A549 treated with ZK216348 at 1 μM for 4 hours (cell line): ENCODE measurements at places on chromosomes 5 and 9. TPM values are rescaled to one million over a fixed set of nuclear protein-coding genes. Genes with fewer than 3 reads are reported as not detected.

The ABITRAM gene
- total RNA-seq = 20.0 to 26.4 TPM (median 20.2 TPM) in 5 replicates

The PCDHB12 gene
- not detected in 5 replicates for total RNA-seq

The CRB2 gene
- 0.07 to 0.11 TPM (median 0.09 TPM) in 4 of 5 replicates, not detected in the other for total RNA-seq

The DNAH5 gene
- 0.82 to 2.3 TPM (median 1.5 TPM) in 5 replicates for total RNA-seq

The BRINP1 gene
- 0.16 to 0.27 TPM (median 0.23 TPM) in 5 replicates for total RNA-seq

The SGTB gene
- total RNA-seq = 4.5 to 9.6 TPM (median 8.1 TPM) in 5 replicates

The C9 gene
- not detected in 5 replicates for total RNA-seq

The ANKRD31 gene
- 0.05 to 0.08 TPM (median 0.06 TPM) in 5 replicates for total RNA-seq

The CCNI2 gene
- total RNA-seq = 0.06 to 0.09 TPM in 2 of 5 replicates, not detected in the others

The FSD1L gene
- total RNA-seq = 2.7 to 6.0 TPM (median 4.5 TPM) in 5 replicates

The HRCT1 gene
- 0.18 to 0.61 TPM (median 0.26 TPM) in 4 of 5 replicates, not detected in the other for total RNA-seq

The FOXD4L4 gene
- 0.08 to 0.13 TPM (median 0.13 TPM) in 3 of 5 replicates, not detected in the others for total RNA-seq

The EMB gene
- 3.8 to 9.0 TPM (median 6.1 TPM) in 5 replicates for total RNA-seq

The FBXW2 gene
- total RNA-seq = 38.7 to 41.1 TPM (median 40.2 TPM) in 5 replicates

The CFAP90 gene
- total RNA-seq = 0.43 to 0.74 TPM (median 0.56 TPM) in 5 replicates

The KCNIP1 gene
- total RNA-seq = not detected in 5 replicates

The CD74 gene
- total RNA-seq = not detected in 5 replicates

The CATSPER3 gene
- 0.20 to 0.57 TPM (median 0.40 TPM) in 5 replicates for total RNA-seq

The TLR4 gene
- 0.05 to 0.16 TPM (median 0.13 TPM) in 5 replicates for total RNA-seq

The CCDC187 gene
- total RNA-seq = 0.04 TPM in 1 of 5 replicates, not detected in the others

The PIP5K1B gene
- 0.08 TPM in 1 of 5 replicates, not detected in the others for total RNA-seq

The GKAP1 gene
- total RNA-seq = 4.0 to 7.5 TPM (median 5.8 TPM) in 5 replicates

The PITX1 gene
- total RNA-seq = 14.2 to 38.1 TPM (median 36.5 TPM) in 5 replicates

The ANKRD18A gene
- total RNA-seq = 8.2 to 12.4 TPM (median 10.0 TPM) in 5 replicates

The GRM6 gene
- not detected in 5 replicates for total RNA-seq

The SLCO6A1 gene
- total RNA-seq = not detected in 5 replicates

The ISL1 gene
- total RNA-seq = 0.08 TPM in 2 of 5 replicates, not detected in the others

The ADCY2 gene
- total RNA-seq = not detected in 5 replicates

The TRPM6 gene
- total RNA-seq = 1.4 to 1.9 TPM (median 1.6 TPM) in 5 replicates

The SLC27A6 gene
- 0.06 to 0.10 TPM in 2 of 5 replicates, not detected in the others for total RNA-seq

The SSNA1 gene
- 85.9 to 156 TPM (median 148 TPM) in 5 replicates for total RNA-seq

The ADAMTS2 gene
- total RNA-seq = 0.07 to 0.16 TPM (median 0.09 TPM) in 4 of 5 replicates, not detected in the other

The UBQLN1 gene
- 91.8 to 119 TPM (median 106 TPM) in 5 replicates for total RNA-seq

The NUTM2G gene
- total RNA-seq = not detected in 5 replicates

The CCL27 gene
- 0.25 to 0.94 TPM (median 0.34 TPM) in 3 of 5 replicates, not detected in the others for total RNA-seq

The C7 gene
- total RNA-seq = not detected in 5 replicates

The ATP10B gene
- total RNA-seq = not detected in 5 replicates

The LCP2 gene
- not detected in 5 replicates for total RNA-seq

The PCSK1 gene
- total RNA-seq = 0.09 to 0.29 TPM (median 0.25 TPM) in 5 replicates

The SNCB gene
- 0.53 to 1.4 TPM (median 1.2 TPM) in 5 replicates for total RNA-seq

The TAF11L10 gene
- total RNA-seq = not detected in 5 replicates

The NR4A3 gene
- total RNA-seq = 1.5 to 3.0 TPM (median 2.3 TPM) in 5 replicates
